ENCODE measurements at places on chromosomes 2 and 18. TPM values are rescaled to one million over a fixed set of nuclear protein-coding genes. Genes with fewer than 3 reads are reported as not detected.
A peak's percentile ranks its signal among the peaks of the same experiment; 100 is the strongest.

The HOXD9 gene
- total RNA-seq = 24.5 TPM

GRCh38 chr2:218963601-218964000, 4.1 kb downstream of the CDK5R2 start:
- DNase-seq = no peak

The AGXT gene
- not detected for total RNA-seq

DNA sequence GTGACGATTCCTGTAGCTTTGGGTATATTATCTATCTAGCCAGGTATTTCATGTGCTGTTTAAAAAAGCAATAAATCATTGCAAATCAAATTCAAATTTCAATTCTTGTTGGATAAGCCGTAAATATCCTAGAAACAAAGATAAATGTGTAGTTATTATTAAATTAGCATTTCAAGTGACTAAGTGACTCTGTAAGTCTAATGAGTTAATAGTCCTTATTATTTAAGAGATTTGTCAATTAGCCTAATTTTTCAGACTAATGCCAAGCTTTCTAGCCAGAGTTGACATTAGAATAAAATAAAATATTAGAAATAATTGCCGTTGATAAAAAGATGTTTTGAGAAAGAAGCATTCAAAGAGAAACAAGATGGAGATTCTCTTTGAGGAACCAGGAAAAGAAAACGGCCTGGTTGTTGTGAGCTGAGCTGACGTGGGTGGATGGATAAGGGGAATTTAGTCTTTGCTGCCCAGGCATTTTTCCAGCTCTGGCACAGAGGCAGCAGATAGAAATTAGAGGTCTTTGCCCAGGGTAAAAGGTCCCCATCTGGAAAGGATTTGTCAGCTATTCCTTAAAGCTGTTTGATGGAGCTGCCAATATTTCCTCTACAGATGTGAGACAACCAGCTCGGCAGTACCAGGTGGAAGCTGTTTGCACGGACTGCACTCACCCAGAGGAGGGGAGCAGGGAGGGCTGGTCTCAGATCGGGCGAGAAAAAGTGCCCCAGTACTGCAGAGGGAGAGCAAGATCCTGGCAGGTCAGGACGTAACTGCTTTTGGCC, 117.3 kb upstream of the SEC11C start:
- no peak for DNase-seq

DNA sequence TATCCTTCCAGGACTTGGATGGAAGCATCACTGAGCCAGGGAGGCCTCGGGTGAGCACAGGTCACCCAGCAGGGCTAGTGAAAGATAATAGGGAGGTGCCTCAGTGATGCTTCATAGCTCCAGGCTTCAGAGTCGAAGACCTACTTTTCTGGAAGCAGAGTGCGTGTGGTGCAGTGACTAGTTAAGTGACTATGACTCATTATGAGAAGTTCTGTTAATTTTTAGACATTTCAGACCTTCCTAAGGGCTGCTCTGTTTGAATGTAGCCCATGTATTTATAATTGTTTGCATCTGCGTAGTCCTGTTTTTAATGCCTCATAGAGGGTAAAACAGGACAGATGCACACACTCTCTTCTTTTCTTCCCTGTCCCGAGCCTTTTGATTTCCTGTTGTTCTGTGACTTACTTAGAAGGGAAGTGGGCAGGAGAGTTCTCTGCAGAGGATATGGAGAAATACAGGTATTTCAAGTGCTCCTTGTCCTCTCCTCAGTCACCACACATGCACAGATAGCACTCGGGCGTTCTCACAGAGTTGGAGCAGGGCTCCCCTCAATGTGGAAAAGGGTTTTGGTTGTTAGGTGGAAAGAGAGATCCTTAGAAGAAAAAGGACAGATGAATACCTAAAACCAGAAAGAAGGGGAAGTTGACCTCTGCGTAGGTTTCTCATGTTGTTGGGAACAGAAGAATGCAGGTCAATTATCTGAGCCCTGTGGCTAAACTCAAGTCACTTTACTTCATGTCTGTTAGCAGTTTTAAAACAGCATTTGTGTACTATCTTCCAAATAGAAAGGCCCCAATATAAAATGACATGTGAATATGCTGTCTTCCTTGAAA, 34.7 kb downstream of the RALB start:
- DNase-seq = peak; percentile 53

DNA sequence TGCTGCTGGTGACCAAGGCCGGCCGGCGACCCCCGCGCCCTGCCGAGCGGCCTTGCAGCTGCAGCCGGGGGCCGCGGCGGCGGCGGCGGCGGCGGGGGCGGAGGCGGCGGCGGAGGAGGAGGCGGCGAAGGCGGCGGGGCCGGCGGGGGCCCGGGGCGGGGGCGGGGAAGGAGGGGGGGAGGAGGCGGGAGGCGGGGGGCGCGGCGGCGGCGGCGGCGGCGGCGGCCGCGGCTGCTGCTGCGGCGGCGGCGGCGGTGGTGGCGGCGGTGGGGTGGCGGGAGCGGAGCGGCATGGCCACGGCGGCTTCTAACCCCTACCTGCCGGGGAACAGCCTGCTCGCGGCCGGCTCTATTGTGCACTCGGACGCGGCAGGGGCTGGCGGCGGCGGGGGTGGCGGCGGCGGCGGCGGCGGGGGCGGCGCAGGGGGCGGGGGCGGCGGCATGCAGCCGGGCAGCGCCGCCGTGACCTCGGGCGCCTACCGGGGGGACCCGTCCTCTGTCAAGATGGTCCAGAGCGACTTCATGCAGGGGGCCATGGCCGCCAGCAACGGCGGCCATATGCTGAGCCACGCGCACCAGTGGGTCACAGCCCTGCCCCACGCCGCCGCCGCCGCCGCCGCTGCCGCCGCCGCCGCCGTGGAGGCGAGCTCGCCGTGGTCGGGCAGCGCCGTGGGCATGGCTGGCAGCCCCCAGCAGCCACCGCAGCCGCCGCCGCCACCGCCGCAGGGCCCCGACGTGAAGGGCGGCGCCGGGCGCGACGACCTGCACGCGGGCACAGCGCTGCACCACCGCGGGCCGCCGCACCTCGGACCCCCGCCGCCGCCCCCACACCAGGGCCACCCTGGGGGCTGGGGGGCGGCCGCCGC, 1.5 kb downstream of the POU3F3 start:
- no peak for DNase-seq

The ALPI gene
- total RNA-seq = not detected

The C1QL2 gene
- not detected for total RNA-seq

GRCh38 chr18:61225336-61225735, 107.9 kb upstream of the CDH20 start:
- no peak for DNase-seq

DNA sequence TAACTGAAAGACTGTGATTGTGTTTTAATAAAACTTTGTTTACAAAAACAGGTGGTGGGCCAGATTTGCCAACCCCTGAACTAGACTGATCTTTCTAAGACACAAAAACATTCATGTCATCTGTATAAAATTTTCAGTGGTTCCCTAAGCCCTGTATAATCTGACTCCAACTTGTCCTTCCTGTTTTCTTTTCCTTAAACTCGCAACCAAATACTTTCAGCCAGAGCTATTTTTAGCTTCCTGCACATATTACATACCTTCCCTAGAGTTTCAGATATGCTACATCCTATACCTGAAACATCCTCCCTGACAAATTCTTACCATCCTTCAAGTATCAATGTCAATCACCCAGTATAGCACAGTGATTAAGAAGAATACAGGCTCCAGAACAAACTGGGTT, 4.8 kb downstream of the GCFC2 start:
- peak; percentile 14 for DNase-seq

The GATA6 gene
- 0.98 TPM for total RNA-seq

The GAL3ST2 gene
- not detected for total RNA-seq

DNA sequence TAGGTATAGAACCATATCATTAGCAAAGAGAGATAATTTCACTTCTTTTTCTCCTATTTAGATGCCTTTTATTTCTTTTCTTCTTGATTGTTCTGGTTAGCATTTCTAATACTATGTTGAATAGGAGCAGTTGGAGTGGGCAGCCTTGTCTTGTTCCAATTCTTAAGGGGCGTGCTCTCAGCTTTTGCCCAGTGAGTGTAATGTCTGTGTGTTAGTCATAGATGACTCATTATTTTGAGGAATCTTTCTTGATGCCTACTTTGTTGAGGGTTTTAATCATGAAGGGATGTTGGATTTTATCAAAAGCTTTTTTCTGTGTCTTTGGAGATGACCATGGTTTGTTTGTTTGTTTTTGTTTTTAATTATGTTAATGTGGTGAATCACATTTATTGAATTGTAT, 1453.1 kb upstream of the SLC39A10 start:
- no peak for DNase-seq

The MERTK gene
- 25.0 TPM for total RNA-seq

DNA sequence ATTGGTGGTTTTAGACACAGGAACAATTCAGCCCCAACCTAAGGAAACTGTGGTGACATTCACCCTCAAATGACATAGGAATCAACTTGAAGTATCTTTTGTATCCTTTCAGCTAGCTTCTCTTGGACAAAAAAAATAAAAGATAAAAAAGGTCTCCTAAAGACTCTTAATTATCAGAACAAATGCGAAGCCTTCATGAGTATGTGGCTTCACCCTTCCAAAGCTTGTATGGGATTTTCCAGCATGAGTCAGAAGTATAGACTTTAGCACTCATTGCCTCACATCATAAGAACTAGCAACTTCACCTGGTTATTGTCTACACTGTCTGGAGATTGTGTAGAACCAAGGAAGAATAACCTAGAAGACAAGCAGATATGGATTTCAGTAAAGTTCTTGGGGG, 135.4 kb downstream of the LAMA3 start:
- peak; percentile 13 for DNase-seq

The ACADL gene
- 0.19 TPM for total RNA-seq

The ACTR2 gene
- total RNA-seq = 193 TPM

DNA sequence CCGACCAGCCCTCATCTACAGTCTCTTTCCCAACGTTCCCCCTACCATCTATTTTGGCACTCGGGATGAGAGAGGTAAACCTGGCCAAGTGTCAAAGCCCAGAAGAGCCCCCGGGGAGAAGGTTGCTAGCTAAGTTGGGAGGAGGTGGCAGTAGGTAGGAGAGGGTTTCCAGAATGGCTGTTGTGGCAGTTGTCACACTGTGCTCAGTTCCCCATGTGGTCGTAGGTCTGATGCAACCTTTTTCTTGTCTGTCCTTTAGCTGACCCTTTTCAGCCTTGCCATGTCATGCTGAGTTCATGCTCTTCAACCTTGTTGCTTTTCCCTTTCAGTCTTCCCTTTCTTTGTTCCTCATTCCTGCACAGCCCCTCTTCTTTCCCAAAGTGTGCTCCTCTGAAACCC, 34.5 kb downstream of the TTLL4 start:
- no peak for DNase-seq

DNA sequence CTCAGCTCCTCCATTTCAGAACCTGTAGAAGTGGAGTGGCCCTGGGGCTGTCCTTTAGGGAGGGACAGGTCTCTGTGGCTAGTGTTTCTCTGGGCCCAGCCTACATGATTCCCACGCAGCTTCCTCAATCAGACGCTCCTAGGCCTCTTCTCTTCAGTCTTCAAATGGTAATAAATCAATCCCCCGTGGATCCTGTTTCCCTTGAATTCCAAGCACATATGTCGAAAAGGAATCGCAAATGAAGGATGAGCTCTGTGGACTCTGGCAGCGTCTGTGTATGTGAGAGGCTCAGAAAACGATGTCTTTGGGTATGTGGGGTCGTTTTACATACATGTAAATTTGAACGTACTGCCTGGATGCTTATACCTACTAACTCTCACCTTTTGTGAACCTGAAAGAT, 98.5 kb upstream of the ST8SIA3 start:
- no peak for DNase-seq

DNA sequence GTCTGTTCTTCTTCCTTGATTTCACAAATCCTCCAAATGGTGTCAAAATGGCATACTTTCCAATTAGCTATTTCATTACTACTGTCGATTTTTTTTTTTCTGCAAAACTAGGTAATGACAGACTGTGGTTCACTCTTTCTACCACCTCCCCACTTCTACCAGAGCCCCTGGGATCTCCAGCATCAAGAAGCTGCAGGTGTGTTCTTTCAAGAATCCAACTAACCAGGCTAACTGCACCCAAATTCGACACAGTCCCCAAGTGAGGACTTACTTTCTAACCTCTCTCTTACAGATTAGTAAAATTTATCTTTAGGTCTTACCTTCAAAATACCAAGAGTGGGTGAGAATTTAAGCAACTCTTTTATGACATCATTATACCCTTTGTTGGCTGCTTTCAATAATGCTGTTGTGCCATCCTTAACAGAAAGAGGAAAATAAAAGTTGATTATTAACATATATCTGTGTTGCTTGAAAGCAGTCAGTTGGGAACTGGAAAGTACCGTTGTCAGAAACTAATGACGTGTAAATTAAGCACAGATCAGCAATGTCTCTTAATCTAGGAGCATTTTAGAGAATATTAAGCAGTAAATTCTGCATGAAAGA, 31.2 kb upstream of the NPC1 start:
- DNase-seq = no peak
